COR-L47 (cell line): ENCODE measurements at places on chromosomes 1 and 21.

GRCh38 chr1:18108299-18109057, 880 bp downstream of the IGSF21 start:
- DNase-seq, result no peak

DNA sequence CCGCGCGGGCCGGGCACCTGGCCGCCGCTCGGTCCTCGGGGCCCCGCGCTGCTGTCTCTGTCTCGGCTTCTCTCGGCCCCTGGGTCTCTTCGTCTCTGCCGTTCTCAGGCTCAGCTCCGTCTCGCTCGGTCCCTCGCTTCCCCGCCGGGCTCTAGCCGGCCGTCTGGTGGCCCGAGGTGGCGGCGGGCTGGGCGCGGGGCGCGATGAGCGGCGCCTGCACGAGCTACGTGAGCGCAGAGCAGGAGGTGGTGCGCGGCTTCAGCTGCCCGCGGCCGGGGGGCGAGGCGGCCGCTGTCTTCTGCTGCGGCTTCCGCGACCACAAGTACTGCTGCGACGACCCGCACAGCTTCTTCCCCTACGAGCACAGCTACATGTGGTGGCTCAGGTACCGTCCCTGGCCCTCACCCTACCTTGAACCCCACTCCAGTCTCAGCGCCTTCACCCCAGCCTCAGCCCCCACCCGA, 355 bp downstream of the SHISAL2A start:
- DNase-seq, result peak; percentile 49

DNA sequence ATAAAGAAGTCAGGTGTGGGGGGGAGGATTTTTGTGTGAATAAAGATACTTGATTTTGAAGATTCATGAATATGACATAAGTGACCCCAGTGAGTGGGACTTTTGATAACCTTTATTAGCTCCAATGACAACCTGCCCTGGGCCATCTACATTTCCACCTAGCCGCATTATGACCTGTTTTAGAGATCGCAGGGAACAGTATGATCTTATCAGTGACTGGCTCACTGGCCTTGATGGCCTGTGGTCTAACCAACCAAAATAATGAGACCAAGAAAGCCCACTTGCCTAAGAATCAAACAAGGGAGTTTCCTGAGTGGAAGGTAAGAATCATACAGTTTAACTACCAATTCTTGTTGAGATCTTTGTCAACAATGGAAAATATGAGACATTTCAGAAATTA, 1.8 kb downstream of the ELAPOR1 start:
- DNase-seq, result no peak

GRCh38 chr1:104671684-104672353, 922.1 kb downstream of the AMY1C start:
- DNase-seq, result no peak

- DNase-seq, result no peak
These were observed at the start of gene TRIM58 for GRCh38 chr1:247857069-247857984. Gene TRIM58 (plus strand): TSS chr1:247857187. CDS start chr1:247857247, 60 bp downstream.

GRCh38 chr1:241081473-241081872, 275.5 kb downstream of the RGS7 start:
- DNase-seq, result no peak

GRCh38 chr21:16308269-16308668, 578.5 kb downstream of the USP25 start:
- no peak for DNase-seq
